ENCODE measurements at places on chromosomes 3 and 15.
A peak's percentile ranks its signal among the peaks of the same experiment; 100 is the strongest.

GRCh38 chr15:41809121-41809520 is 18.8 kb upstream of the JMJD7 start:
- no peak for DNase-seq

GRCh38 chr3:2940062-2940461 is 170.1 kb downstream of the IL5RA start:
- DNase-seq: no peak

GRCh38 chr3:44920081-44920480 is 45.7 kb downstream of the TGM4 start:
- DNase-seq: no peak

GRCh38 chr3:44020143-44020542 is 221.5 kb upstream of the TOPAZ1 start:
- no peak for DNase-seq

- peak; percentile 99 for DNase-seq
These were observed at the start of gene STARD9 for GRCh38 chr15:42575188-42576039. Gene STARD9 (plus strand): TSS chr15:42575606. CDS start chr15:42575716, 110 bp downstream.

DNA sequence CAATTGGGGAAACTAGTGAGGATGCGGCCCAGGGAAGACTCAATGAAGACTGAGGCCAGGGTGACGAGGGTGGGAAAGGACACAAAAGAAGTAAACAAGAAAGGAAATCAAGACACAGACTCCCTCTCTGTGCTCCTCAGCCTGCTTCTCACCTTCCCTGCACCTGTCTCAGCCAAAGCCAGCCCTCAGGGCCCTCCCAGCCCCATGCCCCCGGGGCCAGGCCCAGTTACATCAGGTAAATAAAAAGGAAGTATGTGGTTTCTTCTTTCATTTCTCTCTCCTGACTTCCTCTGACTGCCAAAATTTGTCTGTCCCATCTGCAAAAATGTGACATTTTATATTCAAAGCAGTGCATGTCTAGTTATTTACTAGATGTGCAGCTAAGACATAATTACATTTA is 328.0 kb downstream of the UACA start:
- no peak for DNase-seq

- no peak for DNase-seq
These were observed 77.4 kb downstream of the STAC start for GRCh38 chr3:36457667-36458066.

DNA sequence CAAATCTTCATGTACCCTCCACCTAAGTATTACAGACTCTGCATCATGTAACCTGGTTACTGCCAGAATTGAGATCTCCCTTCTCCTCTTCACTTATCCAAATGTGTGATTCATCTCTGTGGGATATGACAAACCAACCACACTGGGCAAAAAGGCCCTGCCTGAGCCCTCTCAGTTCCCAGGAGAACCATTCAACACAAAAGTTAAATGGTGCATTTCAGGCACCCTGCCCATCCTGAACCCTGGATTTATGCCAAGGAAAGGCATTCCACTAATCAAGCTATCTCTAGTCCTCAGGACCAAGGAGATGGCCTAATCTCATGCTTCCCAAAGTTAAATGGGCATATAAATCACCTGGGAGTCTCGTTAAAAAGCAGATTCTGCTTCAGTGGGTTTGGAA is 108.5 kb downstream of the TNIK start:
- no peak for DNase-seq

DNA sequence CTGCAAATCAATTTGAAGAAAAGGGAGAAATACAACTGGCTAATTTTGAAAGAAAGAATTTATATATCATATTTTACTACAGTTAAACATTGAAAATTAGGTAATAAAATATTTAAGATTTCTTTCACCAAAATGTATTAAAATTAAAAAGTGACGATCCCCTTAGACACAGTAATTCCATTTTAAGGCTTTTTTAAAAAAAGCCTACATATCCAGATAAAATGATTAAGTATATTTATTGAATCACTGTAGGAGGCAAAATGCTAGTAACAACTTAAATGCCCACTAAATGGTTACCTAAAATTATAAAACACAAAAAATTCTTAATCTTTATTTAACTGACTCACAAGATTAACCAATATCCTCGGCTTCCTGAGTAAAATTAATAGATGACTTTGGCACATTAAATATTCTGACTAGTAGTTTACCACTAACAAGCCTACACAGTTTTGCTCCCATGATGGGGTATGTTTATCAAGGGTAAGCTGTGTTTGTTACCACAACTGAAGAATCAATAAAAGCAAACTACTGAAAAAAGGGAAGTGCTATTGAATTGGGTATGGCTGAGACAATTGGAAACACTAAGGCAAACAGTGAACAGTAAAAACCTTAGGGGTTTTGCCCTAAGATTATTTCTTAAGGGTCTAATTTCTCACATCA is 28.4 kb downstream of the ANKRD28 start:
- DNase-seq: no peak

DNA sequence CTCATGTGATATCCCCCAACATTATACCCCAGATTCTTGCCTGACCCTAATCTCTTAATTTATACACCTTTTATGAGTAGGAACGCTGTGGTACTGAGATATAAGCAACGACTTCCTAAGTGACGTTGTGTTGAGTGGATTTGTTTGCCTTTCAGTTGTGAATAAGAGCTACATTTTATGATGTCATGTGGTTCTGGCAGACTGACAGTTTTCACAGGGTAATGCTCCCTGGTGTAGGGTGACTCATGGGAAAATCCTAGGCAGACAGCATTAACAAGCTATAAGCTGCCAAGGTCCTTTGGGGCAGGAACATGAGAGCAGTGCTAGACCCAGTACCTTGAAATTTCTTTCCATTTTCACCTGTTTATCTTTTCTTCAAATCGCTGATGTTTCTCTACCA is 11.2 kb downstream of the C3orf52 start:
- no peak for DNase-seq

- DNase-seq: no peak
These were observed 75.9 kb downstream of the DGKG start for GRCh38 chr3:186286114-186286513.

- no peak for DNase-seq
These were observed 8.2 kb downstream of the SLC2A2 start for GRCh38 chr3:171018156-171018935.

DNA sequence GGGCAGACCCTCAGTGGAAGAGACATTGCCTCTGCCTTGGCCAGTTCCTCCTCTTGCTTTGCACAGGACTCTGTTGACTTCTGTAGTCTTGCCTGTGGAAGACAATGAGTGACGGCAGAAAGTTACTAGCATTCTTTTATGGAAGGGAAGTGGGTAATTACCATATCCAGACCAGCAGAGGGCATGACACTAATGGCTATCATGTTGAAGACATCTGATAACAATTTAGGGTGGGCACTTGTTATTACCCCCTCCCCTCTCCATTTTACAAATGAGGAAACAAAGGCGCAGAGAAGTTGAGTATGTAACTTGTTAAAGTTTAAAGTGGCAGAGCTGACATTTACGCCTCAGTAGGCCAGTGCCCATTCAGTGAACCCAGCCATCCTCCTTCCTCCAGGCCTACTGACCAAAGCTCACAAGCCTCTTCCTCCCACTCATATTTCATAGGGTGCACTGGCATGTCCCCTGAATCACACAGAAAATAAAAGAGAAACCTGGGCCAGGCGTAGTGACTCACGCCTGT is 48.2 kb upstream of the FMN1 start:
- no peak for DNase-seq

GRCh38 chr3:113263778-113264177 is 52.4 kb downstream of the BOC start:
- no peak for DNase-seq

DNA sequence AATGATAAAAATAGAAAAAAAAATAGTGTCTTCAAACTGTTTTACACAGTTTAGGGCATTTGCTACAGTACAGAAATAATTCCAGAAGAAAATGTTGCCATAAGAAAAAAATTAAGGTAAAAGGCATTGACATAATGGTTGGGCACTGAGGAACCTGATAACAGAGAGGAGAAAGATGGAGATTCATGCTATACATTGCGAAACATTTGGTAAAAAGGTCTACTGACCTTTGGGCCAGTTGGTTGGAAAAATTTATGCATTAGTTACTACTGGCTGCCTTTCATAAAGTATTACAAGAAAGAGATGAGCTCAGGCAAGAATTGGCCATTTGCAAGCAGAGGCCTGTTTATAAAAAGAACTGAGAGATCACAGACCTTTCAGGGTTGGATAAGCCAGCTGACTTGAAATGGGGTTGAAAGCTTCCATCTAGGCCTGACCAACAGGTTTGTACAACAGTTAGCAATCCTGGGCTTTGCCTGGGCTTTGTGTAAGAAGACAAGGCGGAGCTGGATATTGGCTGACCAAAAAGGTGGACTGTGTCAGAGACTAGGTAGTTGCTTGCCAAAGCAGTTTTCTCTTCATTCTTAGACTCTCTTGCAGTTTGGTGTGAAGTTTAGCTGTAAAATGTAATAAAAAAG is 166.6 kb upstream of the MCTP2 start:
- DNase-seq: no peak

- DNase-seq: no peak
These were observed 34.6 kb downstream of the BTD start for GRCh38 chr3:15636028-15636709.

GRCh38 chr3:88467191-88467590 is 317.4 kb downstream of the C3orf38 start:
- no peak for DNase-seq

- no peak for DNase-seq
These were observed 24.2 kb downstream of the HDAC11 start for GRCh38 chr3:13504161-13504831.

DNA sequence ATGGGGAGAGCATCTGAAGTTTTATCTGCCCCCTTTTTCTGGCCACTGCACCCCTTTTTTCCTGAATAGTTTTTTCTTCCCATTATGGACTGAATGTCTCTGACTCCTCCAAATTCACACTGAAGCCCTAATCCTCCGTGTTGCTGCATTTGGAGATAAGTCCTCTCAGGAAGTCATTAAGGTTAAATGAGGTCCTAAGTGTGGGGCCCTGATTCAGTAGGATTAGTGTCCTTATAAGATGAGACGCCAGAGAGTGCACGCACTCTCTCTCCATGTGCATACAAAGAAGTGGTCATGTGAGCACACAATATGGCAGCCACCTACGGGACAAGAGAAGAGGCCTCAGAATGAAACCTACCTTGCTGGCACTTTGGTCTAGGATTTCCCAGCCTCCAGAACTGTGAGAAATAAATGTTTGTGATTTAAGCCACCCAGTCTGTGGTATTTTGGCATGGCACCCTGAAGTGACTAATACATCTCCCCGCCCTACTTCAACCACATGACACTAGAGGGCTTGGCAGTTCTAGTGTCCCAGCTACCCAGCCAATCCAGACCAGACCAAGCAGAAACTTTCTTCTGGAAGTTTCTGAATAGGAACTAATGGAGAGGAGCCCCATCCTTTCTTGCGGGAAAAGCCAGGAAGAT is 191.3 kb downstream of the PDE8A start:
- no peak for DNase-seq

DNA sequence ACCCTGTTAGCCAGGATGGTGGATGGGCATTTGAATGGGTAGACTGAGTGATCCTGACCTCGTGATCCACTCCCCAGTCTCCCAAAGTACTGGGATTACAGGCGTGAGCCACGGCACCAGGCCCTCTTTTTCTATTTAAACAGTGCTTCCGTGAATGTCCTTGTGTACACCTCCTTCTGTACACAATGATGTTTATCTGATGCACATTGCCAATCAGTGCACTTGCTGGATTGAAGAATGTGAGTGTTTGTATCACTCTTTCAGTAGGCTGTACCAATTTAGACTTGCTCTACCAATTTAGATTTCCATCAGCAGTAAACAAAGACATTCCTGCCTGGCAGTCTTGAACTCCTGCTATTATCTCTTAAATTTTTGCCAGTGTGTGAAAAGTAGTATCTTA is 8.9 kb upstream of the ZNF619 start:
- no peak for DNase-seq

GRCh38 chr3:179949412-179949811 is 87.3 kb downstream of the PEX5L start:
- no peak for DNase-seq

GRCh38 chr3:53151870-53152660 is 8.9 kb upstream of the PRKCD start:
- no peak for DNase-seq

- DNase-seq: no peak
These were observed 949.0 kb upstream of the SEMA6D start for GRCh38 chr15:46768287-46768686.

DNA sequence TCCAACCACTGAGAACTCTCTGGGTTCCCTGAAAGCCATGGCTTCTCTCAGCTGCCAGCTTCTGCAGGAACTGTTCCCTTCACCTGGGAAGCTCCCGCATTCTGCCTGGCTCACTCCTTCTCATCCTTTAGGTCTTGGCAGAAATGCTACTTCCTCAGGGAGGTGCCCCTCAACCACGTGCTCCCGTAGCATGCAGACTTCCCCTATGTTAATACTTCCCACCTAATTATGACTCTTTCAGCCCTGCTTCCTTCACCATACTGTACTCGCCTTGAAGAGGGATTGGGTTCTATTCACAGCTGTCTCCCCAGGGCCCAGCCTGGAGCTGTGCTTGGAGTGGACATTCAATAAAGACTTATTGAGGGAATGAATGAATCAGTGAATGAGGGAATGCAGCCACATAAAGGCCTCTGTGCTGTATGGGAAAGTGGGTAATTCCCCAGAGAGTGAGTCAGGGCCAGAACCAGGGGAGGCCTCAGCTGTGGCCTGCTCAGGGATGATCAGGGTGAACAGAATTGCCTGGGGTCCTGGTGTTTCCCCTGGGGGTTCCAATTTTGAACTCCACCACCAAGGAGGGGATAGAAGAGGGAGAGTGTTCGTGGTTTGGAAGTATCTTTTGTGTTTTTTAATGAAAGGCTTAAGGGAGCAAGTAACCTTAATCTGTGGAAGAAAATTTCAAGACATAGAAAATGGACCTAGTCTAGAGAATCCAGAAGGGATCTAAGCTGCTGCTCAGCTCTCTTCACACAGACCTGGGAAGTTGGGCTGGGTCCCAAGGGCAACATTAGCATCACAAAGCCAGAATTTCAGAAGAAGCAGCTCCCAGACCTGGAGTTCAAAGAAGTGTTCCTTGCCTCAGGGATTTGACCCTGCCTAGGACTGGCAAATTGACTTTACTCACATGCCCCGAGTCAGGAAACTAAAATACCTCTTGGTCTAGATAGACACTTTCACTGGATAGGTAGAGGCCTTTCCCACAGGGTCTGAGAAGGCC is 14.6 kb upstream of the FAM107A start:
- DNase-seq: no peak

GRCh38 chr3:187979564-187979963 is 174.4 kb upstream of the LPP start:
- DNase-seq: no peak

Measured in anterior cingulate cortex (tissue), 58 donors.